GM18507 (cell line): ENCODE measurements at places on chromosomes 7 and 10.

DNA sequence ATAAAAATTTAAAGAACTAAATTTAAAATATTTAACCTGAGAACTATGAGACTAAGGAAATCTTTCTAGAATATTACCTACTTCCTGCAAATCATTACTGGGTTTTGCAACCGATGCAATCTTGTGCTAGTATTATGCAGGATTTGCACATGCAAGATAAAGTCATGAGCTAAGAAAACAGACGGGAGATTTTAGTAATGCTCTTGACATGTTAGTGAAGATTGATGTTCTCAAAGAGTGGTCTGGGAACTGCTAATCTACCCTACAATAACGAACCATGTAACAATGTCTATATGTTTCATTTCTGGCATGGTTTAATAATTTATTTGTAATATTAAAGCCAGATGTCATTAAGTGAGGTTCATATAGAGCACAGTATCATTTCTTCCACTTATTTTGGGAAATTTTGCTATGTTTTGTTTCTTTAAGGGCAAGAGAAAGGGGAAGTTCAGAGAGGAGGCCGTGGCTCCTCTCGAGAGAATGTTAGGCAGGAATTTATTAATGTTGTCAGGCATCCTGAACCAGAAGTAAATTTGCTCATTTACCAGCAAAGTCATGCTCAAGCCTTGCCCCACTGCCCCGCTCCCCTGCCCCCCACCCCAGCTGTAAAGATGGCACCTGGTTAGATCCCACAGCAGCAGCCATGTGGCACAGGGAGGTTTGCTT lies 22.8 kb downstream of the LRRC17 start:
- DNase-seq: no peak

DNA sequence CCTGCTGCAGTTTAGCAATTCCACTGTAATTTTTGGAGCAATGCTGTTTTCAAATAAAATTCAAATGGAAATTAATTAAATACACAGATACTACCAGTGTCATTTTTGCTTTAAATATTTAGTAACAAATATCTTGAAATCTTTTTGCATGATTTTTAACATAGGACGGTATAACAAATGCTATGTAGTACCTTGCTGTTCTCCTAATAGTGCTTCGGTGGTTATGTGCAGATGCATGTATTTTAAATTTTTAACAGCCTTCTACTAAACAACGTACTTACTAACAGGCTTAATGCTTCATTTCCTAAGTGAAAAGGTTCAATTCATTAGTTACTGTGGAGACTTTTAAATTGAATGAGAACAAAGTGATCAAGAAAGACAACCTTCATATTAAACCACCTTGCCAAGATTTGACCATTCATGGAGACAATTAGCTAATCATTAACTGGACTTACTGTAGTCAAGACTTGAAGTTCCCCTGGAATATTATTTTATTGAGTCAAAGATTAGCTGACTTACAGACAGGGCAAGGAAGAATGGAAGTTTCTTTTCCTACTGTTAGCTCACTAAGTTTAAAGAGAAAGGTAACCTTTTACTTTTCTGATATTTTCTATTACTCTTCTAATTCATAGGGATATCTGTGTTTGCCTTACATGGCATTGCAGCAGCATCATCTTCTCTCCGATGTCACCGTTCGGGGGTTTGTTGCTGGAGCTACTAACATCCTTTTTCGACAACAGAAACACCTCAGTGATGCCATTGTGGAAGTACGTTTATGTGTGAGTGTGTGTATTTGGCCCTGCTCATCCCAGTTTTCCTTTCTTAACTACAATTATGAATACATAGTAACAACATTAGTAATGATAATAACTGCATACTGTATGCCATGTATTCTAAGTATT lies 74.3 kb downstream of the AVL9 start:
- no peak for DNase-seq

DNA sequence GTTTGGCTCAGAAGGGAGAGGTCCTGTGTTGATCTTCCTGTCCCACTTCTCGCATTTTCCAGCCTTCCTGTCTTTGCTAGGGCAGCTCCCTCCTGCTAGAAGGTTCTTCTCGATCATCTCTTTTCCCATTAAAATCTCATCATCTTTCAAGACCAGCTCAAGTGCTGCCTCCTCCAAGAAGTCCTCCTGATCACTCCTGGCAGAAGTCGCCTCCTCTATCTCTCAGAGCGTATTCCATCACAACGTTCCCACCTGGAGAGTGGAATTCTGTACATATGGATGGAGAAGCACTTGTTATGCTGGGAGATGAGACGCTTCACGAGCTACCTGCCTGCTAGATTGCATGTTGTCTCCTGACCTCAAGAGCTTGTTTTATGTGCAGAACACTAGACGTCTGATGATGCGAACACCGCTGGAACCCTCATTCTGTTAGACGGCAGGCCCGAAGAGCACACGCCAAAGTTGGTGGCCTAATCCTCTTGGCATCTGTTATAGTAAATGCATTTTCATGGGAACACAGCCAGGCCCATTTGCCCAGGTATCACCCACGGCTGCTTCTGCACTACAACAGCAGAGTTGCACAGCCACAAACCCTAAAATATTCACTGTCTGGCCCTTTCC lies 68.0 kb upstream of the INSIG1 start:
- no peak for DNase-seq

GRCh38 chr10:17965649-17966235 lies 14.0 kb downstream of the SLC39A12 start:
- no peak for DNase-seq

- DNase-seq: no peak
These were observed 28.2 kb downstream of the MTERF1 start for GRCh38 chr7:91852263-91852741.

GRCh38 chr10:105596749-105597148 lies 955.7 kb downstream of the SORCS3 start:
- DNase-seq: no peak

DNA sequence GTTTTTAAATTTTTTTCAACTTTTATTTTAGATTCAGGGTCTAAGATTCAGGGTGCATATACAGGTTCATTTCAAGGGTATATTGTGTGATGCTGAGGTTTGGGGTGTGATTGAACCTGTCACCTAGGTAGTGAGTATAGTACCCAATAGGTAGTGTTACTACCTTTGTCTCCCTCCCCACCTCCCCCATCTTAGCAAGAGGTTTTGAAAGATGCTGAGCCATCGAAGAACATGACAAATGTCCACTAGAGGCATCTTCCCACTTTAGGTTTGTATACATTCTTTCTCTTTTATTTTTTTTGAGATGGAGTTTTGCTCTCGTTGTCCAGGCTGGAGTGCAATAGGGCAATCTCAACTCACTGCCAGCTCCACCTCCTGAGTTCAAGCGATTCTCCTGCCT lies 880 bp upstream of the MGAM2 start:
- DNase-seq: no peak

GRCh38 chr7:132041108-132041507 lies 484.7 kb upstream of the PODXL start:
- no peak for DNase-seq

DNA sequence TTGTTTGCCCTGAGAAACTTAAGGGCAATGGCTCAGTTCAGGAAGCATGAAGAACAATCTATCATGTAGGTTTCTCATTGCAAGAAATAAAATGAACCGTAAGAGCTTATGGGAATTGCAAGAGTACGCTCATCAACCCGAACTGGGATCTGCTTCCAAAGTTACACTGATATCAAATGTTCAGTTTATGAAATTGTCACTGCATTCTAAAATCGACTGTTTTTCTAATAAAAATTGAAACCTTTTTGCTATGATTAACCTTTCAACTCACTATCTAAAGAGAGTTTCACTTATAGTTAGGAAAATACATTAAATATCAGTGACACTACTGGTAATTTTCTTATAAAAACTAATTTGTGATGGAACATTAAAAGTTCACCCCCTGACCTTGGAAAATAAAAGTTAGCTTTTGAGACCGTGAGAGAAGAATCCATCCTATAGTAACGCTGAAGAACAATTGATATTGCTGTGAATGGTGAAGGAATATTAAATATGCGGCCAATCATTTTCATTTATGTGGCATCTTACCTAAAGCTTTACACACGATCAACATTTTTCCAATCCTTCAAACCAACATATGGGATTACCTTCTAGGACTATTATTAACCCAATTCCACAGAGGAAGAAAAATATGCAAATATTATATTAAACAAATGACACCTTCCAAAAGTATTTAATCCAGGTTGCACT lies 2.2 kb downstream of the MEOX2 start:
- DNase-seq: no peak

- no peak for DNase-seq
These were observed 249.2 kb downstream of the SFMBT2 start for GRCh38 chr10:7161484-7162250.

- no peak for DNase-seq
These were observed 198.3 kb downstream of the PRKG1 start for GRCh38 chr10:51272555-51272954.

DNA sequence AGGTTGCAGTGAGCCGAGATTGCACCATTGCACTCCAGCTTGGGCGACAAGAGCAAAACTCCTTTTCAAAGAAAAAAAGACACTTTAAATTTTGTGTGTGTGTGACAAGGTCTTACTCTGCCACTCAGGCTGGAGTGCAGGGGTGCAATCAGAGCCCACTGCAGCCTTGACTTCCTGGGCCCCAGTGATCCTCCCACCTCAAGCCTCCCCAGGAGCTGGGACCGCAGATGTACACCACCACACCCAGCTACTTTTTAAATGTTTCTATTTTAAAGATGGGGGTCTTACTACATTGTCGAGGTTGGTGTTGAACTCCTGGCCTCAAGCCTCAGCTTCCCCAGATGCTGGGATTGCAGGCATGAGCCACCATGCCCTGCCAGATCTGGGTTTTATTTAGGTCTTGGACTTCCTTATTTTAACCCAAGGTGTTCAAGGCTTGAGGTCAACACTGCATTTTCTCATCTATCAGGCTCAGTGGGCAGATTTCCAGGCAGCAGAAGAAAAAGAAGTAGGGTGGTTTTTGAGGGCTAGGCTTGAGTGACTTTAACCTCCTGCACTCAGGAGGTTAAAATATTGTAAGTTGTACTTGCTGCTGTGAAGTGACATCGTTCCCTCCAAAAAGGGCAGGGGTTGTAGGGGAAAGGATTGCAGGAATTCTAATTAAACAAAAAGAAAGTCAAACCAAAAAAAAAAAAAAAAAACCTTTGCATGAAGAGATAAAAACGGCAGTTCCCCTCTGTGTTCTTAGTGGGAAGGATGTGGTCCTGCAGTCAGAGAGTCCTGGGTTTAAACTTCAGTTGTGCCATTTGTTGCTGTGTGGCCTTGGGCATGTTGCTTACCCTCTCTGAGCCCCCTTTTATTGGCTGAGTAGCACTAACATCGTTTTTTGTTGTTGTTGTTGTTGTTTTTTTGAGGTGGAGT lies 71.5 kb downstream of the CARD11 start:
- DNase-seq: no peak

- no peak for DNase-seq
These were observed 301.6 kb upstream of the HPS1 start for GRCh38 chr10:98748298-98748697.

- no peak for DNase-seq
These were observed 13.1 kb downstream of the FXYD4 start for GRCh38 chr10:43384252-43385221.

GRCh38 chr7:37382546-37383088 lies 66.0 kb downstream of the ELMO1 start:
- no peak for DNase-seq

DNA sequence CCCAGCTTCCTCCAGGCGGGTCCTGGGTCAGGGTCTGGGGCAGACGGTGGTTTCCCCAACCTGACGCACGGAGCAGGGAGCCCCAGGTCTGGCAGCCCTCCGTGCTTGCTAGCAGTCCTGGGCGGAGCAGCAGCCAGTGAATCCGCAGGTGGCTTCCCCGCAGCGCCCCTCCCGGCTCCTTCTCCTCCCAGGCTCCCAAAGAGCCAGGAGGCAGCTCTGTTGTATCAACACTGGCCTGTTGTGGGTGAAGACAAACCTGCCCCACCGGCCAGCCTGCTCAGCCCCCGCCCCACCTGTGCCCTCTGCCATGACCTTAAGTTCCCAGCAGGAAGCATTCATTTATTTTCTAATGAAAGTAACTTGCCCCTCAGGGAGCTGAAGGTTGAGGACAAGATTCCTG lies 24.0 kb upstream of the TMEM213 start:
- no peak for DNase-seq

- DNase-seq: no peak
These were observed 97.9 kb downstream of the MGMT start for GRCh38 chr10:129564923-129565322.

DNA sequence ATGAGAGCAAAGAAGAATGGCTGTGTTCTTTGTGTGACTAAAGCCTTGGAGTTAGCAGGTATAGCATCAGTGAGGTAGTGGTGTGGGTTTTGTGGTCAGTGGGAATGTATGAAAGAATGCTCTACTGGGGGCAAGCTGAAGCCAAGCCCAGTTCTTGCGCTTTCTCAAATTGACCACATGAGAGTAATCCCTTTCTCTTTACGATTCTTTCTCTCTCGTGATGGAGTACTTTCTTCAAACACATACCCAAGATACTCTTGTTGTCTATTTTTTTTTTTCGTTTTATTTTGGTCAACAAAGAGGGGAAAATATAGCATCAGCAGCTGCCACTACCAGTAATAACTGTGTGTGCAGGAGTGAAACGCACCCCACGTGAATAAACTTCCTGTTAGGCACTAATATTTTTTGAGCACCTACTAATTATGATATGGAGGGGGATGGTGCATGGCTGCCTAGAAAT lies 8.4 kb upstream of the PANK1 start:
- no peak for DNase-seq

- DNase-seq: no peak
These were observed 131.1 kb downstream of the MAPK8 start for GRCh38 chr10:48437546-48437945.

- no peak for DNase-seq
These were observed 140.2 kb downstream of the PTN start for GRCh38 chr7:137203351-137203750.

DNA sequence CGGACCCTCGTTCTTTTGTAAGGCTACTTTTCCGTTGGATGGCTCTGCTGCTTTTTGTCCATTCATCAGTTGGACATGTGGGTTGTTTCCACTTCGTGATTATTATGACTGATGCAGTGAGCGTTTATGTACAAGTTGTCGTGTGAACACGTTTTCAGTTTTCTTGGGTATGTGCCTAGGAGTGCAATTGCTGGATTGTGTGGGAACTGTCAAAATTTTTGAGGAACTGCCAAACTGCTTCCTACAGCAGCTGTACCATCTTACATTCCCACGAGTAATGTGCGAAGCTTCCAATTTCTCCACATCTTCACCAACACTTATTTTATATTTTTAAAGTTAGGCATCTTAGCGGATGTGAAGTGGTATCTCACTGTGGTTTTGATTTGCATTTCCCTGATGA lies 10.4 kb downstream of the FKBP6 start:
- no peak for DNase-seq

GRCh38 chr7:138616085-138616484 lies 85.1 kb downstream of the SVOPL start:
- no peak for DNase-seq

- DNase-seq: no peak
These were observed 608.7 kb downstream of the DNAJB9 start for GRCh38 chr7:109178342-109178741.

GRCh38 chr10:70579234-70580002 lies 23.1 kb downstream of the PRF1 start:
- no peak for DNase-seq

DNA sequence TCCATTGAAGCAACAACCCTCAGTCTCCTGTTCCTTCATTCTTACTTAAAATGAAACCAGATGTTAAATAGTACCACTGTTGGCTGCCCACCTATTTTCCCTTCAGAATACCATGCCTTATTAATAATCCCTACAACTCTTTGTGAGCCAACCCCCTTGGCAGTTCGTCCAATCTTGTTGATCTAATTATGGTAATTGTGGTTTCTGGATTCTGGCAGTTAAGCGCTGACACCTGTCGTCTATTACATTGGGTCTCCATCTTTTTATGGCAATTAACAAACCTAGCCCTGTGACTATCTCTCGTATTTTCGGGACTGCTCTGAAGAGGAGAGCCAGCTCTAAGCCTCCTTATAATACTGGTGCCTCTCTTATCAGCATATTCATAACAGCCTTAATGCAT lies 432.0 kb downstream of the ATRNL1 start:
- DNase-seq: no peak
